A673 (cell line): ENCODE measurements at places on chromosomes 11 and 22. TPM values are rescaled to one million over a fixed set of nuclear protein-coding genes. Genes with fewer than 3 reads are reported as not detected.
A peak's percentile ranks its signal among the peaks of the same experiment; 100 is the strongest.

The NARS2 gene
- total RNA-seq = 40.2 and 46.7 TPM in 2 replicates

The EPS8L2 gene
- 0.66 and 0.90 TPM in 2 replicates for total RNA-seq

- DNase-seq = no peak
Measured at GRCh38 chr11:35151241-35151640, 12.3 kb downstream of the CD44 start.

DNA sequence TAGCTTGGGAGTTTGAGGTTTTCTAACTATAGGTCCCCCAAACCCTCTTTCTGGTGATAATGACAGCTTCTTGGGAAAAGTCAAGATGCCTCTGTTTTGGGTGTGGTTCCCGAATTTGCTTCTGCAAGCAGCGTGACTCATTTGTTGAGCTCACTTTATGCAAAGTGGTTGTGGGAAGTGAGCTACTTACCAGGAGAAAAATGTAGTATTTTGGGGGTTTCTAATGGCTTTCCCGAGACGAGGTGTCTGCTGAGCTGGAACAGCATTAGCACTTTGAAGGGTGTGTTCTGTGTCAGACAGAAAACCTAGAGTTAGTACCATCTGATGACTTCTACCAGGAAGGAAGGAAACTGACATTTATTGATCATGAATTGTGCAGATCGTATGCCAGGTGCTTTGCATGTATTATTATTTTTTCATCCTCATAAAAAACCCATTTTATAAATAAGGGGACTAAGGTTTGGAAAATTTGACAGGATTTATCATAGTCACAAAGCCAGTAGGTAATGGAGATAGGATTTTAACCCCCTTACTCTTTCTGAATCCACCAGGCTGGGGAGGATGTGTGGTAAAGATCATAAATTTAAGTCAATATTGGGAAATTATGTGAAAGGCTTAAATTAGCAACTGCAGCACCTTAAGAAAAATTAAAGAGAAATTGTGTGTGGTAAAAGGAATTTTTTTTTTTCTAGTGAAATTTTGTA lies 108.8 kb upstream of the CD44 start:
- peak; percentile 62 for DNase-seq
